ENCODE measurements at places on chromosomes 3 and 15. TPM values are rescaled to one million over a fixed set of nuclear protein-coding genes. Genes with fewer than 3 reads are reported as not detected.

GRCh38 chr15:28085489-28086174 is 13.5 kb downstream of the OCA2 start:
- DNase-seq: no peak

TMEM266 gene
- 2.6 TPM for total RNA-seq

GRCh38 chr3:73727117-73727821 is 102.5 kb upstream of the PDZRN3 start:
- no peak for DNase-seq

DNA sequence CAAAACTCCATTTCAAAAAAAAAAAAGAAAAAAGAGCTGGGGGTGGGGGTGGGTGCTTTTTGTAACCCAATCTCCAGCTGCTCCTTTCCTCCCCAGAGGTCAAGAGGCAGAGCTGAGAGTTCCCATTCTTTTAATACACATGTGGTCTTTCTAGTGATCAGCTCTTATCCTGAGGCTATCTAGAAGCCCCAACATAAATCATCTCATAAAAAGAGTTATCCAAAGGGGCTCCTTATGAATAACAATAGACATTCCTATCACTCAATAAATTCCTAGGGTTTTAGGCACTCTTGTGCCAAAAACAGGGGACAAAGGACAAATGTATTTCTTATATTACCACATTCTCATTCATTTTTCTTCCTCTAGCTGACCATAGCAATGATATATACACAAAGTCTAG is 25.1 kb upstream of the GAP43 start:
- no peak for DNase-seq

GRCh38 chr3:15523660-15524417 is 2.3 kb upstream of the COLQ start:
- no peak for DNase-seq

GRCh38 chr15:76963596-76963995 is 31.3 kb upstream of the PSTPIP1 start:
- no peak for DNase-seq

CELSR3 gene
- total RNA-seq: 26.7 TPM

AVEN gene
- total RNA-seq: 14.6 TPM

CLDN18 gene
- total RNA-seq: not detected

ENTPD3 gene
- 0.44 TPM for total RNA-seq
